K562 (cell line): ENCODE measurements at places on chromosomes 3 and 15. TPM values are rescaled to one million over a fixed set of nuclear protein-coding genes. Genes with fewer than 3 reads are reported as not detected.

TNFSF10 gene
- total RNA-seq, result 0.13 and 0.36 TPM in 2 replicates

FBXW12 gene
- total RNA-seq, result not detected in 2 replicates

MESD gene
- 23.9 and 24.1 TPM in 2 replicates for total RNA-seq

SLC22A13 gene
- total RNA-seq, result 0.29 and 0.49 TPM in 2 replicates

SUSD5 gene
- total RNA-seq, result not detected in 2 replicates

GHSR gene
- total RNA-seq, result not detected in 2 replicates

TPRG1 gene
- total RNA-seq, result not detected in 2 replicates

- no peak for DNase-seq
Measured at GRCh38 chr3:137796993-137797392, 32.9 kb downstream of the SOX14 start.

DNA sequence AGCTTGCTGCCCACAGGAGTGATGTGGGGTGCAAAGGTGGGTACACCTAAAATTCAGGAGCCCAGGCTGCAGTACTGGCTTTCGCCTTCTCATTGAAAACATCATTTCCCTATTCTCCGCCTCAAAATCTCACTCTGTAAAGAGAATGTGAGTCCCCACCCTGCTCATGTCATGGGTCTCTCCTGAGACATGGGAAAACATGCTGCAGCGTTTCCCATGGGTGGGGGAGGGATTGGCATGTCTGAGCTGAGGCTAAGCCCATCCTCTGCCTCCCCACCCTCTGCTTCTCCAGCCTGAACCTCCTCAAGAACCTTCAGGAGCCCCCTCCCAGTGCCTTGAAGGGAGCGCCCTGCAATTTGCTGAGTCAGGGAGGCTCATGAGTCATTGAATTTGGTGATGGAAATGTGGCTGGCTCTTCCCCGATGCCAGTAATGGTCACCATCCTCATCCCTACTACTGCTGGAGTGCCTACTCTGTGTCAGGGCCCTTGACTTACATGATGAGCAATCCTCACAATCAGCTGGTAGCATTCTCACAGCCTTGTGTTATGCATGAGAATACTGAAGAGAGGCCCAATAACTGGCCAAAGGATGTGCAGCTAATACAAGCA is 28.8 kb downstream of the WNT5A start:
- DNase-seq, result no peak

- no peak for DNase-seq
Measured at GRCh38 chr3:71968544-71968943, 183.6 kb upstream of the PROK2 start.

DNA sequence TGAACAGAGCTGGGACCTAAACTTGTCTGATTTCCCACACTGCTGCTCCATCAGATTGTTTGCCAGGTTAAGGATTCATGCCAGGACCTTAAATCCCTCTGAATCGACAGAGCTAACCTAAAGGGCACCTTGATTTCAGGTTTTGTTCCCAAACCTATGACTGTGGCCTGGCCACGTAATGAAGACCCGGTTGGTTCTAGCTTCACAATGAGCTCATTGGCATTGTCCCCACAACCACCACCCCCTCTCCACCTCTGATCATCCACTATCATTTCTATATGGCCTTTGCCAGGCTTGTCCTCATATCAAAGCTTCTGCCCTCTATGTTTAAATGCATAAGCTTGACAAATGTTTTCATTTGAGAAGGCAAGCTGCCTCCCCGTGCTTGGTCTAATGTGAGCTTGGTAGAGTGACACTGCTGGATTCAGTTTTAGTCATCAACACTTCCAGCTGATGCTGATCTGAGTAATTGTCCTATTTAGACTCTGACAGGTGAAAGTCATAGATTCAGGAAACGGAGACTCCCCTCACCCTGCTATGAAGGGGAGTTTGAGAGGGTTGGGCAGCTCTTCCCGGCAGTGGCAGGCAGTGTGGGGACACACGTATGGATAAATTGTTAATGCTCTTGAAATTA is 407.1 kb upstream of the CFAP20DC start:
- no peak for DNase-seq

- no peak for DNase-seq
Measured at GRCh38 chr3:7962301-7962700, 539.3 kb upstream of the LMCD1 start.

DNA sequence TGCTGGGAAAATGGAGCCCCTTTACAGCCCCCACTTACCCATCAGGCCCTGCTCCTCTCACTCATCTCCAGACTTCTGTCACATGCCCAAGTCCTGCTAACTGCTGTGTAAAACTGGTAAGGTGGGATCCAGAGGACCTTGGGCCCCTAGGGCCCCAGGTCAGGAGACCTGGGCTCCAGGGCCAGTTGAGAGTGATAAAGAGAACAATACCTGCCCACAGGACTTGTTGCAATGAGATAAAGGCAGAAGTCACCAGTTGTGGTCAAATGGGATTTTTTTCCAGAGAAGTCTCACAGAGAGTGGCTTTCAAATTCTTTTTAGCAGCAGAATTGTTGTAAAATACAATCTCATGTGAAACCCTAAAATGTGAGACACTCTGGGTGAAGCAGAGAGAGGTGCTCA is 753 bp downstream of the FURIN start:
- no peak for DNase-seq

DNA sequence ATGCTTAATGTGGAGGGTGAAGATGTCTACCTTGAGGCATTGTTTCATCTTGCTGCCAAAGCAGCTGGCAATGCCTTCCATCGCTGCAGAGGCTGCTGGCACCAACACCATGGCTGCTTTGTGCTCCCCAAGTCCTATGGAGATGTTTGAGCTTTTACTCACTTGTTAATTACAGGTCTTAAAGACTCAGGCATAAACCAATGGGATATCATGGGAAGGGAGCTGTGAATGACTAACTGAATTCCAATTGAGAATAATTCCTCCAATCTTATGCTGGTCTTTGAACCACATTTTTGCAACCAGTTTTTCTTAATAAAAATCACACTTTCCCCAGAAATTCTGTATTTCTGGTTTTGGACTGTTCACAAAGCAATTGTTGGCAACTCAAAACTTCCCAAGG is 762.0 kb downstream of the GBE1 start:
- no peak for DNase-seq

- no peak for DNase-seq
Measured at GRCh38 chr3:83514130-83514914, 1444.5 kb upstream of the CADM2 start.

DNA sequence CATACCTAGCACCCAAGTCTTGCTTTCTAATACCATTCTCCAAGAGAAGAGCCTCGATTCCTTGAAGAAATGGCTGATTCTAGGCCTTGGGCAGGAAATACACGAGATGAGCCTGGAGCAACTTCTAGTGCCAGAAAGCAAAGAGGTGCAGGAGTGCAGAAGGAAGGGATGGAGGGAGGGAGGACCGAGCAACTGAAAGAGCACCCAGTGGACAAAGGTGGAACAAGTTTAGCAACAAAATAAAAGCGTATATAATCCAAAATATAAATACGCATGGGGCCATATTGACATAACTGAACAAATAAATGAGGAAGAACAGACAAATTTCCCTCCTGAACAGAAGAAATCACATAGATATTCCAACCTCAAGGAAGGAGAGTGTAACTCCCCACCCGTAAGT is 34.4 kb downstream of the CHSY1 start:
- DNase-seq, result peak; percentile 23

DNA sequence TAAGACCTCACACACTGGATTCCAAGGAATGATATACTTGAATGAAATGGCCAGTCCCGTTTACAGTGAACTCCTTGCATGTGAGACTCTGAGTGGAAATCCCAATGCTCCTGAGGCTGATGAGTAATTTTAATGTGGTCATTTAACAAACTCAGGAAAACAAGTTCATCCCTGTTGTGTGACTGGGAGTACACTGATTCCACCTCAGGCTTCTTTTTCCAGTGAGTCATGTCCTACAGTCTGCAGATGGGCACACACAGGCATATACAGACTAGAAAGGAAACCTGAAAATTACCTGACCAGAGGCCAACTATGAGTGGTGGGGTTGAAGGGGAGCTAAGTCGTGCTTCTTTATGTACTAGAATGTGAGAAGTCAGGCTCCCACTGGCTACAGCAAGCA is 5.8 kb downstream of the SQOR start:
- no peak for DNase-seq
